IMR-90 (cell line): ENCODE measurements at places on chromosomes 3 and 15.

- no peak for DNase-seq
Measured at GRCh38 chr15:50432230-50432629, 8.0 kb downstream of the USP8 start.

GRCh38 chr3:150778793-150779401 is 15.9 kb upstream of the SIAH2 start:
- DNase-seq = no peak

GRCh38 chr15:68939501-68939900 is 9.2 kb downstream of the SPESP1 start:
- no peak for DNase-seq

DNA sequence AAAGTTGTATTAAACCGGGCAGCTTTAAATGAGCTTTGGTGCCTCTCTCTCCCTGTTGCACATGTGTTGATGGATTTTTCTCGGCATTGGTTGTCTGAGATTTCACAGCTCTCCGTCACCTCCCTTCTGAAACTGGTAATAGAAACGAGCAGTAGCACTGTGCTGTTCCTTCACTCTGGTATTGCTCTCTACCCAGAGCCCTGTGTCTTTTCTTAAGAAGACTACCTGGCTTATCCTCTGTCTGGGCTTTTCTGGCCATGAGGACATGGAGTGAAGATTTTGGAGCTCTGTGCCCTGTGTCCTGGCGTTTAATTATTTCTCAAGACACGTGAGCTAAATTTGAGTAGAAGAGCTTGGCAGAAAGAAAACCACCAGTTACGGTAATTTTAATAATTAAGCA is 209.6 kb upstream of the EIF1B start:
- DNase-seq = no peak
